ENCODE measurements at places on chromosomes 16 and 17. TPM values are rescaled to one million over a fixed set of nuclear protein-coding genes. Genes with fewer than 3 reads are reported as not detected.

Gene SULT1A4
- total RNA-seq, result 4.4 TPM

GRCh38 chr17:50699410-50699809, 8.3 kb downstream of the ANKRD40 start:
- no peak for DNase-seq

DNA sequence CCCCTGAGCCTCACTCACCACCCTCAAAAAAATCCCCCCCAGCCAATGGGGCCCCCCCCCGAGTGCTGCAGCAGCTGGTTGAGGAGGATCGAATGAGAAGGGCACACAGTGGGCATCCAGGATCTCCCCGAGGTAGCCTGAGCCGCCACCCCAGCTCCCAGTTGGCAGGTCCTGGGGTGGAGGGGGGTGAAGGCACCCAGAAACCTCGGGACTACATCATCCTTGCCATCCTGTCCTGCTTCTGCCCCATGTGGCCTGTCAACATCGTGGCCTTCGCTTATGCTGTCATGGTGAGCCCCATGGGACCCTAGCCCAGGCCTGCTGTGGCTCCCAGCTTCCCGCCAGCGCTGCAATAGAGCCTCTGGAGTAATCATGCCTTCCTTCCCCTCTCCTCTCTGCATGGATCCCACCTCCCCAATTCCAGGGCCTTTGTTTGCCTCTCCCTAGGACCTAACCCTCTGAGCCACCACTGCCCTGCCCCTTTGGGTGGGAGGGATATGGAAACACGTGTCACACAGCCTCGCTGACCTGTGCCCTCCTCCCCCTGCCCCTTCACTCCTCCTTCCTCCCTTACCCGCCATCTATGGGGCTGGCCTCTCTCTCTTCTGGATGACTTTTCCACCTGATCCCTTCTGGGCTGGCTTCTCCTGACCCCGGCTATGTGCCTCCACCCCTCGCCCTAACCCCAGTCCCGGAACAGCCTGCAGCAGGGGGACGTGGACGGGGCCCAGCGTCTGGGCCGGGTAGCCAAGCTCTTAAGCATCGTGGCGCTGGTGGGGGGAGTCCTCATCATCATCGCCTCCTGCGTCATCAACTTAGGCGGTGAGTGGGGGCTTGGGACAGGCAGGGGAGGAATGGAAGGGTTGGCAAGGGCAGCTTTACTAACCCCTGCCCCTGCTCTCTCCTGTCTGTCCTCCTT, 1.9 kb downstream of the PRRT2 start:
- DNase-seq, result no peak

- DNase-seq, result peak; percentile 79
Observed at GRCh38 chr16:80806927-80807340, 2.5 kb upstream of the CDYL2 start.

GRCh38 chr17:8608001-8608400, 22.5 kb downstream of the MYH10 start:
- no peak for DNase-seq

GRCh38 chr16:386641-387156, 4.9 kb upstream of the PGAP6 start:
- no peak for DNase-seq

Gene KRT27
- total RNA-seq, result not detected

- no peak for DNase-seq
Observed at GRCh38 chr16:80503107-80503506, 37.7 kb upstream of the DYNLRB2 start.

Gene GALR2
- not detected for total RNA-seq

- DNase-seq, result no peak
Observed at GRCh38 chr16:31286421-31287032, 26.8 kb downstream of the ITGAM start.

- DNase-seq, result no peak
Observed at GRCh38 chr17:67931227-67931626, 65.0 kb downstream of the C17orf58 start.

DNA sequence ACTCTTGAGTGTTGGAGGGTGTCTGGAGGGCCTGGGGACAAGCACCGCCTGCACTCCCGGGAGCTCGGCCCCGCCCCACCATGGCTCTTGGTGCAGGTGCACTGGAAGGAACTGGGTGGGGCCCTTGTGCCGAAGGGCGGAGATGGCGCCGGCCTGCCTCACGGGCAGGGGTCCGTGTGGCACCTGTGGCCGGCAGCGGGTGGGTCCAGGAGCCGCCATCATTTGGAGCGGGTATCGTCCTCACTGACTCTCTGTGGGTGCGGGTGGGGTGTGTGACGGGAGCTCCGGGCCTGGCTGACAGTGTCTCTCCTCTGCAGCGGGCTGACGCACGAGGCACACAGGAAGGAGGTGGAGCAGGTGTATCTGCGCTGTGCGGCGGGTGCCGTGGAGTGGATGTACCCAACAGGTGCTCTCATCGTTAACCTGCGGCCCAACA, 5.2 kb downstream of the METRNL start:
- DNase-seq, result no peak

- DNase-seq, result no peak
Observed at GRCh38 chr16:69365901-69366300, 14.3 kb upstream of the TMED6 start.

Gene PRR29
- 1.1 TPM for total RNA-seq

- DNase-seq, result peak; percentile 87
Observed at GRCh38 chr17:83012868-83013778, 66.3 kb upstream of the METRNL start.

GRCh38 chr16:81696961-81697615, 82.0 kb upstream of the PLCG2 start:
- DNase-seq, result peak; percentile 39
